Stimulated activated CD4-positive, alpha-beta T cell treated with anti-CD3 and anti-CD28 coated beads, Interleukin-1b, Interleukin-23, amount 100 ng/mL, for 1 hour (primary cell): ENCODE measurements at places on chromosomes 3 and 15.

- DNase-seq: no peak
These were observed 5.0 kb downstream of the ITPKA start for GRCh38 chr15:41498657-41499056.

DNA sequence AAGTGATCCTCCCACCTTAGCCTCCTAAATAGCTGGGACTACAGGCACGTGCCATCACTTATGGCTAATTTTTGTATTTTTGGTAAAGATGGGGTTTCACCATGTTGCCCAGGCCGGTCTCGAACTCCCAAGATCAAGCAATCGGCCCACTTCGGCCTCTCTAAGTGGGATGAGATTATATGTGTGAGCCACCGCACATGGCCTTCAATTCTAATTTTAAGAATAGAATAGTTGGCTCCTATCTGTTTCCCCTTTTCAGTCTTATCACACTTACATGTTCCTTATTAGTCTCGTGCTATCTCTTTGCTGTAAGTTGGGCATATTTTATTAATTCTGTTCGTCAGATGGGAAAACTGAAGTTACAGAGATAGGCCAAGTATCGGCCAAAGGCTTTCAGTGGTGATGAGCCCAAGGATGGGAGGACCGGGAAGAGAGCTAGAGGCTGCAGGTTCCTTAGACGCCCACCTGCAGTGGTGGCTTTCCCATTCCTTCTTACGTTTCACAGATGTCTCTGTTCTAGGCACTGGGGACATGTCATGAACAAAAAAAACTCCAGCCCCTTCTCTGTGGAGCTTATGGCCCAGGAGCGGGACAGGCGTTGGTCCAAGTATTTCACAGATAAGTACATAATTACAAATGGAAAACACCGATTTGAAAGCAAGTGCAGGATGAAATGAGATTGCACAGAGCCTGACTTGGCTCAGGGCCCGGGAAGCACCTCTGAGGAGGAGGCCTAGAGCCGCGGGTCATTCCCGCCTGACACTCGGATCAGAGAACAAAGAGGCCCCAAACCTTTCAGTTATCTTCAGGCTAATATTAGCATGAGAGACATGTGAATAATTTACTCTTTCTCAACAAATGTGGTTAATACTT, 91.1 kb upstream of the KLF13 start:
- no peak for DNase-seq

GRCh38 chr3:162096874-162097273, 600.3 kb downstream of the OTOL1 start:
- no peak for DNase-seq

DNA sequence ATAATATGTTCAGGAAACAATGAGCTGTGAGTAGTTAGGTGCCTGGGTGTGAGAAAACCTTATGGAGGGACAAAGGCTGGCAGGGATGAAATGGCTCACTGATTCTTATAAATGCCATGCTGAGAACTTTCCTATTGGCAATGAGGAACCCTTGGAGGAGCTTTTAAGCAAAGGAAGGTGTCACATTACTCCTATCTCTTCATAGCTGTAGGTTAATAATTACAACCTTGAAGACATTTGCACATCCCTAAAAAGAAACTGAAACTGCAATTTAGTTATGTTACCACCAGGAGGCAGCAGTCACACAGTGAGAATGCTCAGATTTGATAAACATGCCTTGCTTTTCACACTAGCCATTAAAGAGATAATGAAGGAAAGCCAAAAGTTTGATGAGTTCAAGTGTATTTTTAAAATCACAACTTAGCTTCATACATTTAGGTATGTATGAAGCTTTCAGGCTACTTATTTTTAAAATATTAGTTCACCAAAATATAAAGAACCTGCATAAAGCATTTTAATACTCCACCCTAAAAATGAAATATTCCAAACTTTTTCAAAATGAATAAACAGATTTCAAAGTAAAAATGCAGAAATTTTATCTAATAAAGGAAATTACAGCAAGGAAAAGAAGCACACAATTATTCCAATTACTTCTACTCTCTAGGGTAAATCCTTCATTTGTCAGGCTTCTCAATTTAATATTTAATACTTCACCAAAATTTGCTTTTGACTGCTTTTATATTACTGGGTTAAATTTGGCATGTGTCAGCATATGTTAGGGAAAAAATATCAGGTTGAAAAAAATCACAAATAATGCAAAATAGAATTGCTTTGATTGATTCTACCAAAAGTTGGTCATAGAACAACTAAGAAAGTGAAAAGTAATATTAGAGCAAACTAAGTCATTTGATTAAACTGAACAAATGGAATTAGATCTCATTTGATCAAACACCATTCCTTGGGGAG, 136.9 kb upstream of the SLC2A2 start:
- DNase-seq: no peak

DNA sequence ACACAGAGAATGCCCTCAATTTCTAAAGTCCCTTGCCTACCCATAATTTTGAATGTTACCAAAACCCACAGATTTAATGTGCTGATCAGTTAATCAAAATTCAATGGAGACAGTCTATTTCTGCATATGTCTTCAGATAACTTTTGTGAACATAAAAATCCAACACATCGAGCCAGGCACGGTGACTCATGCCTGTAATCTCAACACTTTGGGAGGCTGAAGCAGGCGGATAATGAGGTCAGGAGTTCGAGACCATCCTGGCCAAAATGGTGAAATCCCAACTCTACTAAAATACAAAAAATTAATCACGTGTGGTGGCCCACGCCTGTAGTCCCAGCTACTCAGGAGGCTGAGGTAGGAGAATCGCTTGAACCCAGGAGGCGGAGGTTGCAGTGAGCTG, 49.3 kb downstream of the PEAK1 start:
- DNase-seq: no peak

GRCh38 chr15:64144565-64145281, 6.8 kb upstream of the SNX22 start:
- DNase-seq: no peak

DNA sequence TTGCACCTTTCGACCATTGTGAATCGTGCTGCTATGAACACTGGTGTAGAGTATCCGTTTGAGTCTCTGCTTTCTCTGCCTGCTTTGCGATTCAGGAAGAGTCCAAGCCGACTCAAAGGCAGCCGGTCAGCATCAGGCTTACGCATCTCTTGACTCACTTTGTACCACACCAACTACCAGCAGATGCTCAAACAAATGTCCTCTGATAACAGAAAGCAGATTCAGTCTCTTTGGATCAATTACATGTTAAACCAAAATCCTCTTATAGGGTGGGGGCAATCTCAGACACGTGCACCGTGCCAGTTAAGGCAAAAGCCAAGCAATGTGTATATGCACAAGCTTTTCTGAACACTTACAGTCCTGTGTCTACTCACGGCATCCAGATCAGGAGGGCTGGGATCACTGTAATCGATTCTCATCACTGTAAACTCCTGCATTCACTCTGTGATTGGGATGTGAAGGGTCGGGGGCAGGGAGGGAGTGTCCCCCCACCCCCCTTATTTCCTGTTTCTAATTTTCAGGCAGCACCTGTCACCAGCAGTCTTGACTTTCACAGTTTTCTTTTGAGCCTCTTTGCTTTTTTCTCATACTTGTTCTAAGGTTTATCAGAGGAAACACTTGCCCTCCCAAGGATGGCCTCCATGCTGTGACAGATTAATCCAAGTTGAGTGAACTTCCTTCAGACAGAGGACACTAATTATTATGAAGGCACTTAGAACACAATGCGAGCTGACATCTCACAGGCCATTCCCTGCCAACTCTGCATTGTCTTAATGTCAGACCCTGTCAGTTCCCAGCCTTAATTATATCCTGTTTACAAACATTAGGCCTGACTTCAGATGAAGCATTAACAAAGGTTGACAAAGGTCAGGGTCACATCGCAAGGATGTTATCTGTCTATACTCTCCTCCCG, 153.5 kb downstream of the MECOM start:
- DNase-seq: no peak
